ENCODE measurements at places on chromosomes 16 and 17.

- no peak for DNase-seq
Observed at GRCh38 chr16:89579351-89579750, 3.8 kb downstream of the CPNE7 start.

GRCh38 chr16:85872734-85873133 lies 26.2 kb upstream of the IRF8 start:
- no peak for DNase-seq

GRCh38 chr17:1264196-1264595 lies 6.0 kb upstream of the BHLHA9 start:
- DNase-seq: no peak

DNA sequence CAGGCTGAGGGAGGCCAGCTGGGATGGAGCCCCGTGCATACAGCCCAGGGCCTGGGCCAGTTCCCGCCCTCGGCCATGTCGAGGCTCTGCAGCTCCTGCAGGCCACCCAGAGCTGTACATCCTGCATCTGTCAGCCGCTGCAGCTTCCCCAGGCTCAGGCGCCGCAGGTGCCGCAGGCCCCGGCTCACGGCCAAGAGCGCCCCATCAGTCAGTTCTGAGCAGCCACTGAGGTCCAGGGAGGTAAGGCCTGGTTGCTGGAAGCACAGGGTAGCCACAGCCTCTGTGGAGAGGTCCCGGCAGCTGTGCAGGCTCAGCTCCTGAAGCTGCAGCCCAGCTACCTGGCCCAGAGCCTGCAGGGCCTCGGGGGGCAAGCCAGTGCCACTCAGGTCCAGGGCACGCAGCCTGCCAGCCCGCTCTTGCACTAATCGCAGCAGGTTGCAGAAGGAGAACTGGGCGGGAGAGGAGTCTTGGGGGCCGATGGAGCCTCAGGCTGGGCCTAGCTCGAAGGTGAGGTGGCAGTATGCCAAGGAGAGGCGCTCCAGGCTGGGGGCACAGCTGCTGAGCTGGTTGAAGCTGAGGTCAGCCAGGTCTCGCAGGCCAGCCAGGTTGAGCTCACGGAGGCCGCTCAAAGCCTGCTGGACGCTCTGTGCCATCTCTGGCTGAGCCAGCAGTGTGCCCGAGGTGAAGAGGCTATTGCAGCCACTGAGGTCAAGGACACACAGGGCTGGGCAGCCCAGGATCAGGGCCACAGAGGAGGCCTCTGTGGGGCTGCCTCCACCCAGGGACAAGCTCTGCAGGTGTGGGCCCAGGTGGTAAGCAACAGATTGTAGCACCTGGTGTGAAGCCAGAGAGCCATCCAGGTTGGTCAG lies 11.4 kb downstream of the ELMO3 start:
- DNase-seq: no peak

DNA sequence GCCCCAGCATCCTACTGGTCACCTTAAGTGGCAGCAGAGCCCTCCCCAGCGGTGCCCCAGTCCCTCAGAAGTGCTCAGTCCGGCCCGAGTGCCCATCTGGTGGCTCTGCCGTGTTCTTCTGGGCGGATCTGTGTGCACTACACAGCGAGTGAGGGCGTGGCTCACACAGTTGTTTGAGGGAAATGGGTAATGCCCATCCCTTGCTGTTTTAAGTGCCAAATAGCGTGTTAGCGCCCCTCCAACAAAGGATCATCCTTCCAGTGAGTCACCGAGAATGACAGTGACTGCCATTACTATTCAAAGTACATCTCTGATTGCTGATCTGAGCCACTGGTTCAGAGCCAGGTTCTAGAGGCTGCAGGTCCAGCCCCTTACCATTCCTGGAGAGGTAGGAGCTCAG lies 152.0 kb downstream of the LGALS9B start:
- DNase-seq: no peak

GRCh38 chr17:20226814-20227482 lies 217.8 kb downstream of the SPECC1 start:
- peak; percentile 71 for DNase-seq

DNA sequence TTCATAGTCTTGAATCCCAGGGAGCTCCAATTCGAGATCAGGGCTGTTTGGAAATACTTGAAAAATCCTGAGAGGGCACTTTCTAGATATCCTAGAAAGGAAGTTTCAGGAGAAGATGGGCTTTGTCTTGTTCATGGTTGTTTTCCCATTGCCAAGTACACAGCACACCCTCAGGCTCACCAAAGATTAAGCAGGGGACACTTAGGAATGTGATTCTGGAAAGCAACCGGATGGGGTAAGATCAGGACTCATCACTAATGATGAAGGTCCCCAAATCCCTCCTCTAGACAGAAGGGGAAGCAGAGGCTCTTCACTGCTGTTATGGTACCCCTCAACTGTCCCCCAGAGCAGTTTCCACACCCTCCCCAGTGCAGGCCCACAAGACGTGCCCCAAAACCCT lies 40.7 kb downstream of the VAC14 start:
- DNase-seq: no peak

DNA sequence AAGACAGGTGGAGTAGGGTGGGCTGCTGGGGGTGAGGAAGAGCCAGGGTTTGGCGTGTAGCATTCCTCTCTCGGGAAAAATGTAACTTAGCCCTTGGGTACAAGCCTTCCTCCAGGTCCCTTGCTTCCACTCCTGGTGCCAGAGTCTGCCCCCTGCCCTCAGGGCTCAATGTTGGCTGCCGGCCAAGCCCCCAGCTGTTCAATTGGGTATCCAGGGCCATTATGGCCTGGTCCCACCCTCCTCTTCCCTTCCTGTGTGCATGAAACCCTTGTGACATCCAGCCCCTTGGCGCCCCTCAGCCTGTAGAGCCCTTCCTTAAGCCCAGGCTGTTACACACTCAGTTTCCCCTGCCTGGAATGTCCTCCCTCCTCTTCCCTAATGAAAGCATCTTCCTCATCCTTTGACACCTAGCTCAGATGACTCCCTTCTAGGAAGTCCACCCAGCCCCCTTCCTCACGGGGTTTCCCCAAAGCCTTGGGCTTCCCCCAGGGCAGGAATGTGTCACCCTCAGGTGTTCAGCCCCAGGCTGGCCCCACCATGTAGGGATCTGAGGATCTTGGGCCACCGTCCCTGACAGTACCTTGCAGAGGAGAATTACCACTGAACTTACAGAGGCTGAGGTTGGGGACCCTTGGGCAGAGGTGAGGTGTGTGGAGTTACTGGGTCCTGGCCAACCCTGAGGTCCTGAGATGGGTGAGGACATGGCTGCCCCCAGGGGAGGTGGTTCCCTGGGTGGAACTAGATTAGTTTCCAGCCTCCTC lies 30.0 kb downstream of the B9D1 start:
- no peak for DNase-seq

DNA sequence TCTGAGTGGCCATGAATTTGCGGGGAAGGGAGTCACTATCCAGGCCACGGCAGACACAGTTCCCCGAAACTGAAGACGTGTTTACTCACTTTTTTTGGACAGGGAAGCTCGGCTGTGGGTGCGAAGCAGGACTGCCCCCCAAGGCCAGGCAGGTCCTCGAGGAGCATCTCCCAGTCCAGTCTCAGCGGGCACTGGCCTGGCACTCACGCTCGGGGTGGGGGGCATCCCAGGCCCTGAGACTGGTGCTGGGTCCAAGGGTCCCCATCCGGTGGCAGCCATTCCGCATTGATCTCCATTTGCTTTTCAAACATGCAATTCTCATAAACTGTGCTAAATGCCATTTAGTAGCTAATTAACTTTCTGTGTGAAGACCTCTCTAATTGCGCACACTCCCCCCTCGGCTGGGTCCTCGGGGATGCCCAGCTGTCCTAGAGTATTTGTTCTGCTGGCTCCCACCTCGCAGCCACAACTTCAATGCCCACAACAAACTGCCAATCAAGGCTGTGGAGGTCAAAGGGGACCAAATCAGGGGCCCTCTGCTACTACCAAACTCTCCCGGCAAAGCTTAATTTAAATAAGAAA lies 50.2 kb downstream of the TBC1D16 start:
- no peak for DNase-seq

DNA sequence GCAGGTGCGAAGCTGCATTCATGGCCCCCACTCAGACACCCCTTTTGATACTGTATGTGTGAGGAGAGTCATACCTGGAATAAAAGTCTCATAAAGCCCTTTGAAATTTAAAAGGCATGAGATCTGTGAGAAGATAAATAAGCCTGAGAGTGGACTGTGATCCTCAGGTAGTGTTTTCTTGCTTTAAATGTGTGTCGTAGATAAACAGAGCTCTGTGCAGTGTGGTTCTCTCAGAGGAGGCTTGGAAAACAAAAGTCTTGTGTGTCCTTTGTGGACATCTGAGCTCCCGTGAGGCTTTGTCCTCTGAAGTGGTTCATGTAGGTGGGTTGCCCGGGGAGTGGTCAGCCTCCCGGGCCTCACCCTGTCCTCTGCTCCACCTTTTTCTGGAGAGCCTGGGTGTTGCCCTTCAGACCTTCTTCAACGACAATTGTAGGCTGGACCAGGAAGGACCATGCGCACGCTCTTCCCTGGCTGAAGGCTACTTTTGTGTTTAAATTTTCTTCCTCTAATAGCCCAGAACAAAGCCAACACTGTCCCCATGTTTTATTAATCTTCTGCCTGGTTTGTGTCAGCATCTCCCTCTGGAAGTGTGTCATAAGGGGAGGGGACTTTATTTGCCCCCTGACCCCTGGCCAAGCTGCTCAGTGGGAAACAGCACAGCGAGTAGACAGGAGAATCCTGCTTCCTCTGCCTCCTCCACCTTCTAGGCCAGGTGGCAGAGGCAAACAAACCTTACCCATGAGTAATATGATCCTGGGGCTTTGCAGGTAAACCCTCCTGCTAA lies 151.2 kb downstream of the MSI2 start:
- no peak for DNase-seq

- DNase-seq: no peak
Observed at GRCh38 chr17:77615703-77616253, 342.7 kb upstream of the TNRC6C start.

DNA sequence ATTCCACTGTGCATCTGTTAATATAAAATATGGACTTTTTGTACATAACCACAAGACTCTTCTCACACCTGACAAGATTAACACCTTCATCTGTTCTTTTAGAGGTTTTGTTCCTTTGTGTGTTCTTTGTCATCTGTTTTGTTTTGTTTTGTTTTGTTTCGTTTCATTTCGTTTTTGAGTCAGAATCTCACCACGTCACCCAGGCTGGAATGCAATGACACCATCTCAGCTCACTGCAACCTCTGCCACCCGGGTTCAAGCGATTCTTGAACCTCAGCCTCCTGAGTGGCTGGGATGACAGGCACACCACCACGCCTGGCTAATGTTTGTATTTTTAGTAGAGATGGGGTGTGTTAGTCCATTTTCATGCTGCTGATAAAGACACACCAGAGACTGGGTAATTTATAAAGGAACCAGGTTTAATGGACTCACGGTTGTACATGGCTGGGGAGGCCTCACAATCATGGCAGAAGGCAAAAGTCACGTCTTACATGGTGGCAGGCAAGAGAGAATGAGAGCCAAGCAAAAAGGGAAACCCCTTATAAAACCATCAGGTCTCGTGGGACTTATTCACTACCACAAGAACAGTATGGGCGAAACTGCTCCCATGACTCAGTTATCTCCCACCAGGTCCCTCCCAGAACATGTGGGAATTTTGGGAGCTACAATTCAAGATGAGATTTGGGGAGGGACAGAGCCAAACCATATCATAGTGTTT lies 22.3 kb downstream of the C16orf90 start:
- DNase-seq: no peak

- no peak for DNase-seq
Observed at GRCh38 chr17:77704048-77704815, 254.3 kb upstream of the TNRC6C start.

DNA sequence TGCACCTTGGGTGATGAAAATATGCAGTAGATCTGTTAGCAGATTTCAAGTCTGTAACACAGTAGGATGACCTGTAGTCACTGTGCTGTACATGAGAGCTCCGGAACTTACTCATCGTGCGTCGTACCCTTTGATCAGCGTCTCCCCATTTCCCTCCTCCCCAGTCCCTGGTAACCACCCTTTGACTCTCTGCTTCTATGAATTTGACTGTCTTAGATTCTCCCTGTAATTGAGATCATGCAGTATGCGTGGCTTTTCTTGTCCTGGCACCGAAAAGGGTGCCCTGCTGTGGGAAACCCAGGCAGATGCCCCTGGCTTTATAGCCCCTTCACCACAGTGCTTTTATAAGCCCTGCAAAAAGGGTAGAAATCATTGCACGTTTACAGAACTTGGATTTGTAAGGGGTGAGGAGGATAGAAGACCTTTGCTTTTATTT lies 20.5 kb downstream of the CLEC16A start:
- peak; percentile 33 for DNase-seq

DNA sequence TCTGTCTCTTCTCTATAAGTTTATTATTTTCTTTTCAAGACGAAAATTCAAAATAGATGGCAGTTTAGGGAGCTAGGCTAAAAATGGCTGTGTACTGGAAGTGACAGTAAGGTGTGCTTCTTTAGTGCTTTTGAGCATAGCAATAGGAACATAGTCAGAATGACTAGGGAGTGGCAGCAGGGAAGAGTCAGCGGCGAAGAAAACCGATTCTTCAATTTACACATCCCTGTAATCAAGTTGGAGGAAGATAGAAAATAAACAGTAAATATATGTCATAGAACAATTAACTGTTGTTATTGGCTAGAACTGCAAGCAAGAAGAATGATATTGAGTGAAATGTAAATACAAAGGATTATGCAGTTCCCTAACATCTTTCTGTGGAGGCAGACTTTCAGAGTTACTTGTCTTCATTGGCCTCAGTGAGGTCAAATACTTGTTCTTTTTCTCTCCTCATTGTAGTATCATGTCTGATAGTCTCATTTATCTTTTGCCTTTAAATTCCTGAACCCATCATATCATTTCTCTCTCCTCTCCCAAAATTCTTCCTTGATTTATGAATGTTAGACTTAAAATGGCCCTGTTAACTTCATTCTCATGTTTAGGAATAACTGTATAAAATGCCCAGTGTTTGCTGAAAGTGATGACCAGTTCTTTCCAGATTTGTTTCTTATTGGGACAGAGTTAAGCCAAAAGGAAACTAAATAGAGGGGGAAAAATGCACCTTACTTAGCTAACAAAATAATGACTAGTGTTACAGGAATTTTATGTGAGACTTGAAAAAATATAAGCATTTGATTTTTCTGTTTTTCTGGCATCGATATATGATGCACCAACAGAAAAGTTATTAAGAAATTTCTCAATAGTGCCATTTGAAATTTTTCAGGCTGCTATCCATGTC lies 211.4 kb downstream of the BCAS3 start:
- DNase-seq: no peak

DNA sequence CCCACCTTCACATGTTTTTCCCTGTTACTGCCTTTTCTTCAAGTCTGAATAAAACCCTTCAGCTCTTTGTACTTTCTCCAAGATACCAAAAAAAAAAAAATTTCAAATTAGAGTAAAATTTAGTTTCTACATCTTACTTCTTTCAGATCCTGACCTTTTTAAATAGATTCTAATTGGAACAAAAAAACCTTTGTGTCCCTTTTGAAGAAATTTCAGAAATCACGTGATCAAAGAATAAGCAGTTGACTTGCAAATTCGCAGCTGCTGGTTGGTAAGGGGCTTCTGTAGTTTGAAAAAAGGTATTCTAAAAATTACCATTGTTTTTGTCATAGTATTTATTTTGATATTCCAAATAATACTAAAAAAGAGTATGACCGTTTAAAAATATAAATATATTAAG lies 71.7 kb downstream of the CDC27 start:
- no peak for DNase-seq

All from activated CD4-positive, alpha-beta T cell treated with anti-CD3 and anti-CD28 coated beads for 1 hour (primary cell).